ENCODE measurements at places on chromosomes 13 and 19.

GRCh38 chr13:63156816-63157215, 1741.2 kb upstream of the PCDH20 start:
- DNase-seq: no peak

DNA sequence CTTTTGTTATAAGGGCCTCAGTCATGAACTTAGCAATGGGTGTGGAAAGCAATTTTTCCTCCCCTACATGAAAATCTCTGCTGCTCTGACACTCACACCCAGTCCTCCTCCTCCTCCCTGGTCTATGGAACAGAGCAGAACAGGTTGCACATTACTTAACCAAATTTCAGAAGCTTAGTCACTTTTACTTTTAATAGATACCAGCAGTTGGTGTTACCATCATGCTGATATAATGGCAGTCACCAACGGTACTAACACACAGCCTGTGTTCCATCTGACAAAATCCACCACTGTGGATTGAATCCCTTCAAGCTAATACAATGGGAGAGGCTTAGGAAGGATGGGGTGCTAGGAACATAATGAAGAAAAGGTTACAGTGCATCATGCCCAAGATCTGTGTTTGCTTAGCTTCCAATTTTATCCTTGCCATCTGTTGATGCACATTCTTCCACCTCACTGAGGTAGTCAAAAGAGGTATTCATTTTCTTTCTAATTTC, 9.8 kb downstream of the TPT1 start:
- DNase-seq: no peak

DNA sequence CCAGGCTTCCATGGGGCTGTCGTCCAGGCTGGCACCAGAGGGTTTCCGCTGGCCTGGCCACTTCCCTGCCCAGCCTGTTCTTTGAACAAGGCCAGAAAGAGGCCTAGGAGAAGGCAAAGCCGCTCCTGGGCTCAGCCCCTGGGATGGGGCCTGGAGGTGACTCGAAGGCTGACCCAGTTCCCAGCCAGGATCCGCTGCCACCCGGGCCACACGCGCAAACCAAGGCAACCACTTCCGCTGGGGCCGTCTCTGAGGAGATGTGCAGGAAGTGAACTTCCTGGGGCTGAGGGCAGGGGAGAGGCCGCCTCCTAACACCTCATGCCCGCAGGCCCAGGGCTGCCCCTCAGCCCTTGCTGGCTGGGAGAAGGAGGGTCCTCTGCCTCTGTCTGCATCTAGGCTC, 15.2 kb downstream of the PLEKHF1 start:
- DNase-seq: no peak

DNA sequence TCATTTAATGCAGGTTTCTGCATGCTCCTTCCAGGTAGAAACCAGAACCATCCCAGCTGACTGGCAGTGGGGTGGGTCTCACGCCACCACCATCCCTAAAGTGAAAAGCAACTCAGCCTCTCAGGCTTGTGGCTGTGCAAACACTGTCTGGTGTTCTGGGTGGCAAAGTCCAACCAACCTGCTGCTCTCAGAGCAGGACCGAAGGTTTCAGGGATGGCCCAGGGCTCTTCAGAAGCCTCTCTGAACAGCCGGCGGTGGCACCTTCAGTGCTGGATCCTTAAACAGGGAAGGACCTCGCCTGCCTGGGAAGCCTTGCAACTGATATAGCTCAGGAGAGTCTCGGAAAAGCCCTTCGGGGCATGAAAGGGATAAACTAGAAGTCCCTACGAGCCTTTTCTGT, 100.8 kb downstream of the COL4A1 start:
- no peak for DNase-seq

DNA sequence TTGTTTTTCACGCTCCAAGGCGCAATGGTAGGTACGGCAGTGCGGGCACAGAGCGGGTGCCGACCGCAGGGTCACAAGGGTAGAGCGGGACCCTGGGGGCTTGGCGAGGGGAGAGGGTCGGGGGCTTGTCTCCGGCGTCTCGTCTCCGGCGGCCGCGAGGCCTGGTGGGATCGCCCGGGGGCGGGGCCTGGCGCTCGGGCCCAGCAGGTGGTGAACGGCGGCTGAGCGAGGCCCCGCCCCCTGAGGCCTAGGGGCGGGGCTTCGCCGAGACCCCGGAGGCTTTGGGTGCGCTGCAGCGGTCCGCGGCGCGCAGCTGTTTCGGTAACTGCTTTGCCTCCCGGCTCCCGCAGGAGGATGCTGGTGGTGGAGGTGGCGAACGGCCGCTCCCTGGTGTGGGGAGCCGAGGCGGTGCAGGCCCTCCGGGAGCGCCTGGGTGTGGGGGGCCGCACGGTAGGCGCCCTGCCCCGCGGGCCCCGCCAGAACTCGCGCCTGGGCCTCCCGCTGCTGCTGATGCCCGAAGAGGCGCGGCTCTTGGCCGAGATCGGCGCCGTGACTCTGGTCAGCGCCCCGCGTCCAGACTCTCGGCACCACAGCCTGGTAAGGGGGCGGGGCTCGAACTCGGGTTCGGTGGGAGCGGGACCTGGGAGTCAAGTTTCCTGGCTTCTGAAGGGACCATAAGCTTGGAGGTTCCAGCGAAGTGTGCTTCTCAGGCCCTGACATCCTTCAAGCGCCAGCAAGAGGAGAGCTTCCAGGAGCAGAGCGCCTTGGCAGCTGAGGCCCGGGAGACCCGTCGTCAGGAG, at the start of gene TSEN34:
Gene TSEN34, plus strand, starts transcription at position 298 of the 800 bp plus-strand sequence. Its CDS starts 57 bp downstream, at position 355.
- peak; percentile 52 for DNase-seq
